Putamen (tissue), 1 donor: ENCODE measurements at places on chromosomes 2 and 18.

DNA sequence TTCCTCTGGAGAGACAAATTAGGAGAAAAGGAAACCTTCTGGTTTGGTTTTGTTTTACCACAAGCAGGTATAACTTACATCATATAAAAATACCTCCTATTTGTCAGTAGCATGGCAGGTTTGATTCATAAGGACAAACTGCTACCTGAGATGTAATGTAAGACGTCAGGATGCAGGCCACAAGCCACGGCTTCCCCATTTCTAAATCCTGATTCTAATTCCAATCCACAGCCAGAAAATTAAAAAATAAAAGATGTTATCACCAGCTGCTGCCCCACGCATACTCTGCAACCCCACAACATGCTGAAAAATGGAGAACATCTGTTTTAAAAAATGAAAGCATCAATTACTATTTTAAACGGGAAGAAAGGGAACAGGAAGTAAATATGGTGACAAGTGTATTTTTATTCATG, 197.6 kb downstream of the BCL11A start:
- DNase-seq: no peak

GRCh38 chr2:73418343-73418742, 32.7 kb downstream of the ALMS1 start:
- DNase-seq: peak; percentile 23

- no peak for DNase-seq
Measured at GRCh38 chr2:108396845-108397244, 19.1 kb downstream of the SULT1C4 start.

DNA sequence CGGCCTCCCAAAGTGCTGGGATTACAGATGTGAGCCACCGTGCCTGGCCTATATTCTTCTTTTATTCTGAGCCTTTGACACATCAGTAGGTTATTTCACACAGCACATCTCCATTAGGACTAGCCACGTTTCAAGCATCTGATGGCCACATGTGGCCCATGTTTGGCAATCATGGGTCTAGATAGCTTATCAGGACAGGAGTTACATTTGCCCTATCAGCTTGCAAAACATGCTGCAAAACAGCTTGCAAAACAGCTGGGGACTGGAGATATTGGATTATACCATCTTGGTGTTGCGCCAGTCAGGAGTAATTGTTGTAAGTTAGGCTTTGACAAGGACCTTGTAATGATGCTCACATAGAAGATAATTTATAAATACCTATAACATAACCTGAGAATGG, 94.9 kb downstream of the GBX2 start:
- no peak for DNase-seq

GRCh38 chr2:138373993-138374408, 127.6 kb upstream of the SPOPL start:
- DNase-seq: peak; percentile 3

GRCh38 chr18:8773980-8774379, 68.6 kb downstream of the MTCL1 start:
- DNase-seq: no peak

DNA sequence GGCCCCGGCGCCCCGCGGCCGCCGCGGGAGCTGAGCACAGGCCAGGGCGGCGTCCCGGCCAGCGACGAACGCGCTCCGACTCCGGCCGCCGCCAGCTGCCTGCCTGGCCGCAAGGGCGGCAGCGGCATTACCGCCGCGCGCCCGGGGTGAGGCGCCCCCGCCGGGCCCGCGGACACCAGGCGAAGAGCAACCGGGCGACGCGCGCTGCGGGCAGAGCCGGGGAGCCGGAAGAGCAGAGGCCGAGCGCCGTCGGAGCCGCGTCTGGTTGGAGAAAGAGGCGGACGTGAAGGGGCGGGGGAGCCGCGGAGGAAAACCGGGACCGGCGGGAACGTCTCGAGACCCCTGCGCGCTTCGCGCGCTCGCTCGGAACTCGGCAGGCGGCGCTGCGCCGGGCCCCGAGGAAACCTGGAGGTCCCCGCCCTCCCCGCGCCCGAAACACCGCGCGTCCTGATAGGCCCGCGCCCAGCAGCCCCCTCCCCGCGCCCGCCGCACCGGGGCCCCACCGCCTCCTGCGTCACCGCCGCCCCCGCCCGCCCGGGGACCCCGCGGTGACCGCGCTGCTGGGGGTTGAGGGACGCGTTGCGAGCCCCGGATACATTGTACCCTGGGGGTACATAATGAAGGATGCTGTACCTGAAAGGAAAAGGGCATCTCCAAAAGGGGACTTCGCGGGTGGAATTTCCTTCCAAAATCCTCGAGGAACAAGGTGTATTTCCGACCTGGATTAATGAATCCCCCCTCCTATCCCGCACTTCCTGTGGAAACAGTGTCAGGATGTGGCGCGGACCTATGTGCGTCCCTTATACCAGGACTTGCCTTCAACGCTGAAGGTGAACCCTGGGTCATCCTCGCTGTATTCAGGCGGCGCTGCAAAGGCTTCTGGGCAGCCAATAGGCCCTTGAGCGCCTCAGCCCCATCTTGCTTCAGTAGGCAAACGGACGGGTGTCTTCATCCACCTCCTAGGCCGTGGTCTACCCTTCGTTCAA, 1.0 kb upstream of the B4GALT6 start:
- peak; percentile 73 for DNase-seq

GRCh38 chr2:151765760-151766410, 31.6 kb upstream of the NEB start:
- no peak for DNase-seq

DNA sequence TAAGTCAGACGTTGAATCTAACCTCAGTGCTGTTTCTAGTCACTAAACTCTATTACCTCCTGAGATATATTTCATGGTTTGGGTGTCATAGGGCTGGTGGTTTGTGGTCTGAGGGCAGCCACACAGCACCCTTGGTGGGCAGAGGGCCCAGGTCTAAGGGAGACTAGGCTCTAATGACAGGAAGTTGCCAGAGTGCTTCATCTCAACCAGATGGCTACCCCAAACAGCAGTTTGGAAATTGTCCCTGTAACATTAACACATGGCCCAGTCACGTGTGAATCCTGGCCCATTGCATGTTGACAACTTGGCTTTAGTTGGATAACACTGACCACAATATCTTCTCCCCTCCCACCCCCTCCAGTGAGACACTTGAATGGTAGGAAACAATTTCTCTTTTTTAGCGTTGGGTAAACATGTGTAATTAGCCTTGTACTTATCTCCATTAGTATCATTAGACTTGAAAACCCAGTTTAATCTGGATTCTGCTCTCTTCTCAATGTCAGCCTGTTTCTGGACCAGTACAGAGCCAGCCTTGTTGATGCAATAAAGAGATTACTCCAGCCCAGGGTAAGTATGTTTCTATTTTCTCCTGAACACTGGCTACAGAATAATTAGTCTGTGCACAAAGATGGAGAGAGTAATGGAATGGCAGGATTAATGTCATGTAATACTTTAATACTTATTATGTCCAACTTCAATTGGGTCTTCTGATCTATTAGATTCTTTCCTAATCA, 187.8 kb upstream of the SIX3 start:
- DNase-seq: no peak

- no peak for DNase-seq
Measured at GRCh38 chr2:117745537-117745936, 69.0 kb upstream of the DDX18 start.

DNA sequence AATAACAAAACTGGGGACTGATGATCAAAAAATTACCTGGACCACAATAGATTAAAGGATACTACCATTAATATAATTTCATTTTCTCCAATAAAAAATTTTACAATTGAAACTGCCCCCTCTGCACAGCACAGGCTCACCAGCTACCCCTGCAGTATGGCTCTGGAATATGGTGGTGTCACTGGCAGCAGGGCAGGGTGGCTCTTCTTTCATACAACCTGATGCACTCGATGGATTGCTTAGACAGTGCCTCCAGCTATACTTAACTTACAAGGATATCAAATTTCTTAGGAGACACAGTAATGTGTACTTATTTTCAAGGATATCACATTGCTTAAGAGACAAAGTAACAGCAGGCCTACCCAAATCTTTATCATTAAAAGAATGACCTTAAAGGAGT, 124.0 kb downstream of the PRELID3A start:
- DNase-seq: no peak

DNA sequence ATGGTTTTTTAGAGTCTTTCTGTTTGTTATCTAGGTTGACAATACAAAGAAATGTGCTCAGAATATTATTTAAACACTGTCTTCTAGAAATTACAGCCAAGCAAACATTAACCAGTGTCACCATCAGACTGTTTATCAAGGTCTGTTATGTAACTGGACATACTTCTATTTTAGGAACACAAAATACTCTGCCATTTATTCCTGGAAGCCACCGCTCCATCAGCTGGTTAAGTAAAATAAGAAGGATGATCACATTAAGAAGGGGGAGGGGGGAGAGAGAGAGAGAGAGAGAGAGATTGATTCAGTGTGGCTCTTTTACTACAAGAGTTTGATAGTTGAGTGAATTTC, 47.9 kb downstream of the MBP start:
- no peak for DNase-seq

GRCh38 chr2:15059870-15060512, 427.5 kb downstream of the LRATD1 start:
- DNase-seq: peak; percentile 15

- no peak for DNase-seq
Measured at GRCh38 chr18:58091099-58091611, 47.1 kb downstream of the NEDD4L start.

- DNase-seq: no peak
Measured at GRCh38 chr18:37445368-37445767, 120.2 kb downstream of the CELF4 start.

DNA sequence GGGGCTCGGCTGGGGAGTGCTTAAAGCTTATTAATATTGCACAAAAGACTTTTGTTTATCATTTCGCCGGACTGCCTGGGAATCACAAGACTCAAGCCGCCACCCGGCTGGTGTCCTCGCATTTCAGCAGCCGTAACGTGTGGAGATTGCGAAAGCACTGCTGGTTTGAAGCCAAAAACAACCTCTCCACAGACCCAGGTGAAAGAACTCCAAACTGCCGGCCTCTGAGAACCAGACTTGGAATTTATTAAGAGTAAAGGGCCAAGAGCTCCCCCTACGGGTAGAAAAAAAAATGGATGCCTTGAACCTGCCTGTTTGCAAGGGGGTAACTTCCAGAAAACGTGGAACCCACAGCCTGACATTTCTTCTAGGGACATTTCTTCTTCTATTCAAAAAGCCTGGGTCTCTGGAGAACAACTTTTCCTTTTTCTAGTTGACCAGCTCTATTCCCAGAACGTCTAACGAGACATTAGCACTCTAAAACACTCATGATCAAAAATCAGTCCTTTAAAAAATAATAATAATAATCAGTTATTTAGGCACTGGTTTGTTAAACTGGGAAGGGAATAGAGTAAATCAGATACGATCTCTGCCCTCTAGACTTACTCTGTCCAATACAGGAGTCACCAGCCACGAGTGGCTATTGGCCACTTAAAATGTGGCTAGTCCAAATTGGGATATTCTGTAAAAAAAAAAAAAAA, 216.3 kb downstream of the C1D start:
- peak; percentile 53 for DNase-seq

GRCh38 chr2:217357886-217358620, 498.2 kb upstream of the TNP1 start:
- DNase-seq: no peak

- no peak for DNase-seq
Measured at GRCh38 chr2:169363560-169364150, 1.3 kb upstream of the LRP2 start.

GRCh38 chr18:36564841-36565240, 264.0 kb downstream of the TPGS2 start:
- DNase-seq: no peak

- peak; percentile 83 for DNase-seq
Measured at GRCh38 chr2:227939271-227940027, 68.0 kb downstream of the DAW1 start.

DNA sequence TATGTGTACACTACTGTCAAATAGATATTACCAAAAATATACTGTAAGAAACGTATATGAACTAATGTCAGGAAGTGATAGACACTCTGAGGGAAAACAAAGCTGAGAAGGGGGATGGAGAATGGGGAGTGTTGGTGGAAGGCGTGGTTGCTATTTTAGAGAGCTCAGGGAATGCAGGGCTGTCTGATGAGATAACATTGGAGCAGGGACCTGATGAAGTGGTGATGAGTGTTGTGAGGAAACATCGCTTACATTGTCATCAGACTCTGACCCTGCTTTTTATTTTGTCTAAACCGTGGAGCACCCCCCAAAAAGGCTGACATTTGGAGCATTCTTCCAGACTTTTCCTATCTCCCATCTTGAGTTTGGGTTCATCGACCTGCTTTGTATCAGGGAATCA, 194.7 kb downstream of the LTBP1 start:
- no peak for DNase-seq

DNA sequence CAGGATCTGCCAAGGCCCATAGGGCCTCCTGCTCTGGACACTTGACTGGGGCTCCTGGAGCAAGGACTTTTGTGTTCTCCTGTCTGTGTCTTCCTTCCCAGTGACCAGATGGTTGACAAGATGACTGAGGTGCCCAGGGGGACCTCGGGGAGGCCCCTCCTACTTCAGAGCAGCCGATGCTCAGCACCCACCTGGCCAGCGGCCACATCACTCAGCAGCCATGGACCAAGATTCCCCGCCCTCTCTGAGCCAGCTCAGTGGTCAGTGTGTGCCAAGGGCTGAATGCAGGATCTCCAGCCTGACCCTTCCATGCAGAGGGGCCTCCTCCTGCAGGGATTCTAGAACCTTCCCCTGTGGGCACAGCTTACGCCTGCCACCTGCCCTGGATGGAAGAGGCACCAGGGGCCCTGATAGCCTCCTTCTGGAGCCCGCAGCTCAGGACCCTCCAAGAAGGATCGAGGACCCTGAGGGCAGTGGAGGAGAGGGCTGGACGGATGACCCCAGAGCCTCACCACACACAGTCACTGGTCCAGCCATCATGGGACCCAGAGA, 87.4 kb upstream of the GPC1 start:
- DNase-seq: no peak

- DNase-seq: no peak
Measured at GRCh38 chr18:42937436-42937835, 178.0 kb downstream of the RIT2 start.

GRCh38 chr2:85796341-85797262, 42.8 kb downstream of the ATOH8 start:
- peak; percentile 89 for DNase-seq

DNA sequence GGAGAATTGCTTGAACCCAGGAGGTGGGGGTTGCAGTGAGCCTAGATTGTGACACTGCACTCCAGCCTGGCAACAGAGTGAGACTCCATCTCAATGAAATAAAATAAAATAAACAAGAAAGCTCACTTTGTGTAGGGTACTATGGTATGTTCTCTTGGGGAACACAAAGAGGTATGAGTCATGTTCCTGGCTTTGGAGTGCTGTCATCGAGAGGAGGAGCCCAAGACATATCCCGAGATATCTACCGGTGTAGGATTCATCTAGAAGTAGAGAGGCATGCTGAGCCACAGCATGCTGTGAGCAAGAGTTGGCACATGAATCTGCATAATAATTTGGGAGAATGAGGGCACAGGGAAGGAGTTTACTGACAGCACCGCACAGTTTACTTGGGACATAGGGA, 244.9 kb upstream of the EPHA4 start:
- DNase-seq: no peak
